ENCODE measurements at places on chromosomes 11 and 22. TPM values are rescaled to one million over a fixed set of nuclear protein-coding genes. Genes with fewer than 3 reads are reported as not detected.
A peak's percentile ranks its signal among the peaks of the same experiment; 100 is the strongest.

- H3K4me1 ChIP-seq = peaks cover 35% of the 10 kb centered on the region
- H3K27me3 ChIP-seq = no peaks in the 10 kb centered on the region
- H3K36me3 ChIP-seq = peaks cover 12% of the 10 kb centered on the region
- H3K4me3 ChIP-seq = peak overlapping the region; percentile 48
- H3K27ac ChIP-seq = peak overlapping the region; percentile 79
Observed at GRCh38 chr22:37641561-37641949, 2.1 kb downstream of the SH3BP1 start.

GRCh38 chr22:24009227-24010017, 1.7 kb upstream of the CABIN1 start:
- H3K4me3 ChIP-seq = no peak overlapping the region
- no peaks in the 10 kb centered on the region for H3K4me1 ChIP-seq
- no peaks in the 10 kb centered on the region for H3K36me3 ChIP-seq
- no peaks in the 10 kb centered on the region for H3K27me3 ChIP-seq

GRCh38 chr11:124934862-124935547, 842 bp downstream of the HEPACAM start:
- H3K27ac ChIP-seq = no peak overlapping the region
- H3K4me1 ChIP-seq = no peaks in the 10 kb centered on the region
- no peak for DNase-seq
- H3K36me3 ChIP-seq = no peaks in the 10 kb centered on the region
- no peaks in the 10 kb centered on the region for H3K27me3 ChIP-seq

DNA sequence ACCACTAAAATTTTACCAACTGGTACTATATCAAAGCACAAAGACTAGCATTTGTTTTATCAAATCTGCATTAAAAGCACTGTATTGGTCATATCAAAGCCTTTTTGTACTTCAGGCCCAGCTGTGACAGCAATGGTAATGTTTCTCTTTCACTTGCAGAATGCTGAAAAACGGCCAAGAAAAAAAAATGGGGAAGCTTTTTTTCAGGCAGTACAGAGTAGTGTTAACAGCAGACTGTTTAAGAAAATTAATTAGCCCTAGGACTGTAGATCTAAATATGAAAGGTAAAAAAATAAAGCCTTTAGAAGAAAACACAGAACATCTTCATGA, 33.3 kb downstream of the DENND5A start:
- H3K27me3 ChIP-seq = no peaks in the 10 kb centered on the region
- DNase-seq = no peak
- H3K36me3 ChIP-seq = no peaks in the 10 kb centered on the region
- no peak overlapping the region for H3K27ac ChIP-seq
- no peak overlapping the region for H3K4me3 ChIP-seq

DNA sequence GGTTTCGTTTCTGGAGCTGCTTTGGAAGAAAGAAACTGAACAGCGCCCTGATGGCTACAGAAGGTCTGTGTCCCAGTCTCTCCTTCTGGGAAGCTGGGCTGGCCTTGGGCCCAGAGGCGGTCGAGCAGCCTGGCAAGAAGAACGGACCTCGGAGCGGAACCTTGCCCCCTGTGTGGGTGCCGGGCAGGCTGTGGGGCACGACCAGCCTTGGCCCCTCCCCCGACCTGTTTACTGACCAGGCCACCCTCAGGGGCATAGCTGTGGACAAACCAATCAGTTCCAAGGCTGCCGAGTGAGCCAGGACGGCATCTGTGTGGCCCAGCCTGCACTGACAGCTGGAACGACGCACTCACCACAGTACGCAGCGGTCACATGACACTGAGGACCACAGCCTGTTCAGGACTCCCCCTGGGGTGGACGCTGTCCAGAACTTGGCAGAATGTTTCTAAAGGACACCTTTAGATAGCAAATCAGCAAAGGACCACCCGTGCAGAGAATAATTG, 7.2 kb downstream of the PIM3 start:
- peak; percentile 33 for DNase-seq
- no peaks in the 10 kb centered on the region for H3K27me3 ChIP-seq
- H3K4me3 ChIP-seq = no peak overlapping the region
- H3K4me1 ChIP-seq = peaks cover 32% of the 10 kb centered on the region
- H3K27ac ChIP-seq = peak overlapping the region; percentile 35

Gene TMEM121B
- 0.64 TPM for total RNA-seq

GRCh38 chr11:113568566-113568965, 93.4 kb upstream of the DRD2 start:
- H3K27ac ChIP-seq = no peak overlapping the region
- H3K4me3 ChIP-seq = no peak overlapping the region
- no peaks in the 10 kb centered on the region for H3K27me3 ChIP-seq
- no peaks in the 10 kb centered on the region for H3K36me3 ChIP-seq

DNA sequence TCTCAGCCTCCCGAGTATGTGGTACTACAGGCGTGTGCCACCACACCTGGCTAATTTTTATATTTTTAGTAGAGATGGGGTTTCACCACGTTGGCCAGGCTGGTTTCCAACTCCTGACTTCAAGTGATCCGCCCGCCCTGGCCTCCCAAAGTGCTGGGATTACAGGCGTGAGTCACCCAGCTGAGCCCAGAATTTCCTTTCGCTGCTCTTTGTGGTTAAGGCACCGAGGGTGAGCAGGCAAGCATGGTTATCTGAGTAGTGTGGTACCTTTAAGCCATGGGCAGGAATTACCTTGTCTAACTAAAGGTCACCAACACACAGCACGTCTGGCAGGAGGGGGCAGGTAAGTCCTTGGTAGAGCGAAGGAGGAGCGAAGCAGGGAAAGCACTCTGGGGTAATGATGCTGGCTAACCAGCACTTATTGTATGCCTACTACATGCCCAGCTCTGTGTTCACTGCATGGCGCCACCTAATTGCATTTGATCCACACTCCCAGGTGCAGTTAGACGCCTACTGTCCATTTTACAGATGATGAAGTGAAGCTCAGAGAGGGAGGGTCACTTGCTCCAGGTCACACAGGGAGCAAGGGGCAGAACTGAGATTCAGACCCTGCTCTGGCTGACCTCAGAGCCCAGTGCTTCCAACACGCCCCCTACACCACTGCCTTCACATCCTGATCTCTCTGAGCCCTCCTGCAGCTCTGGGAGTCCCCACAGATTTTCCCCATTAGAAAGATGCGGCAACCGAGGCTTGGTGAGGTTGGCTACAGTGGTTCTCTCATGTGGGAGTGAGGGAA, 45.7 kb downstream of the TRIOBP start:
- no peaks in the 10 kb centered on the region for H3K27me3 ChIP-seq
- H3K27ac ChIP-seq = peak overlapping the region; percentile 44
- H3K36me3 ChIP-seq = no peaks in the 10 kb centered on the region
- H3K4me3 ChIP-seq = no peak overlapping the region
- peaks cover 10% of the 10 kb centered on the region for H3K4me1 ChIP-seq
- DNase-seq = no peak

DNA sequence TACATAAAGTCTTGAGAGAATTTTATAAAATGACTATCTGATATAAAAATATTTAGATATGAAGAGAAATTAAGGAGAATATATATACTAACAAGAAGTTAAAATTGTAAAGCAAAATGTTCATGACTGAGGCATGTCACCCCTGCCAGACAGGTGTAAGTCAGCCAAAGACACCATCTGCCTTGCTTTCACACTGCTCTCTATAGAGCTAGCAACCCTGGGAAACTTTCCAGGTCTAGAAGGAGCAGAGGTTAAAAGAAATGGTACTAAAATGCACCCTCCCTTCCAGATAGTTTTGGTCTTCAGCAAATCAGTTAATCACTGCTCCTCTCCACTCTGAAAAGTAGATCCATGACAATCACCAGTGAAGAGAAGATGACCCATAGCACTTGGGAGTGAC, 16.5 kb downstream of the PPP2R1B start:
- H3K27ac ChIP-seq = no peak overlapping the region
- H3K36me3 ChIP-seq = peaks cover 4% of the 10 kb centered on the region
- no peaks in the 10 kb centered on the region for H3K27me3 ChIP-seq
- no peak overlapping the region for H3K4me3 ChIP-seq
- DNase-seq = no peak

- no peaks in the 10 kb centered on the region for H3K4me1 ChIP-seq
- H3K27me3 ChIP-seq = no peaks in the 10 kb centered on the region
- H3K27ac ChIP-seq = no peak overlapping the region
- DNase-seq = no peak
- H3K4me3 ChIP-seq = no peak overlapping the region
- no peaks in the 10 kb centered on the region for H3K36me3 ChIP-seq
Observed at GRCh38 chr11:134346976-134347350, 15.2 kb downstream of the GLB1L2 start.

DNA sequence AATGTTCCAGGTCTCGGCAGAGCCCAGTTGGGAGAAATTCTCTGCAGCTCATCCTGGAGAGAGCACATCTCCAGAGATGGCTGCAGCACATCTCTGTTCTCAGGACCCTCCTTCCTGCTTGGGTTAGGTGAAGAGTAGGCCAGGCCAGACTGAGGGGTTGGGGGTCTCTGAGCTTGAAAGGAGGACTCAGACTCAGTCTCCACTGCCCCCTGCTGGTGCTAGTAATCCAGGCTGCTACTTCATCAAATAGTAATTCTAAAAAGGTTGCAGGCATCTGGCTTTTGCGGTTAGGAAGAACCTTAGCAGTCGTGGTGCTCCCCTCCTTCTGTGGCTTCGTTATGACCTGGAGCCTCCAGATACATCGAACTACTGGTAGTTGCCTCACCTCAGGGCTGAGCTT, 9.7 kb downstream of the TUB start:
- H3K27ac ChIP-seq = no peak overlapping the region
- H3K4me3 ChIP-seq = no peak overlapping the region
- H3K27me3 ChIP-seq = no peaks in the 10 kb centered on the region

- H3K27ac ChIP-seq = peak overlapping the region; percentile 89
- no peaks in the 10 kb centered on the region for H3K36me3 ChIP-seq
- H3K4me1 ChIP-seq = peaks cover 4% of the 10 kb centered on the region
- no peaks in the 10 kb centered on the region for H3K27me3 ChIP-seq
Observed at GRCh38 chr11:125626288-125626950, 1.5 kb downstream of the CHEK1 start.

Gene CDKN1C
- total RNA-seq = 18.2 TPM
